ENCODE measurements at places on chromosomes 3 and 15.

DNA sequence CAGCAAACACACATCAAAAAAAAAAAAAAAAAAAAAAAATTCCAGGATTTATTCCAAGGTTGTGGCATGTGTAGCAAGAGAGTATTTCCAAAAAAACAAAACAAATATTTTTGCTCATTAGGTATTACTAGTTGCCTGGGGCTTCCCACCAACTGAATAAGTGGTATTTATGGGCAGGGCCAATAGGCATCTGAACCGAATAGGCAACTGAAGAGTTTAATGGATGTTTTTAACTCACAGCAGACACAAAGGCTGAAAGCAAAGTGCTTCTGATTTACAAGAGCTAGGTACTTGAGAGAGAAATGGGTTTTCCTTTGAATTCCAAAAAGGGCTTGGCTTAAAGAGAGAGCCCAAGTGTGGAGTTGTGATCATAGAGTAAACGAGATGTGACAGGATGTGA is 21.4 kb downstream of the EIF4E3 start:
- no peak for DNase-seq

- no peak for DNase-seq
Measured at GRCh38 chr15:36313736-36314280, 265.6 kb upstream of the CDIN1 start.

- no peak for DNase-seq
Measured at GRCh38 chr15:43776101-43776717, 557 bp downstream of the ELL3 start.

DNA sequence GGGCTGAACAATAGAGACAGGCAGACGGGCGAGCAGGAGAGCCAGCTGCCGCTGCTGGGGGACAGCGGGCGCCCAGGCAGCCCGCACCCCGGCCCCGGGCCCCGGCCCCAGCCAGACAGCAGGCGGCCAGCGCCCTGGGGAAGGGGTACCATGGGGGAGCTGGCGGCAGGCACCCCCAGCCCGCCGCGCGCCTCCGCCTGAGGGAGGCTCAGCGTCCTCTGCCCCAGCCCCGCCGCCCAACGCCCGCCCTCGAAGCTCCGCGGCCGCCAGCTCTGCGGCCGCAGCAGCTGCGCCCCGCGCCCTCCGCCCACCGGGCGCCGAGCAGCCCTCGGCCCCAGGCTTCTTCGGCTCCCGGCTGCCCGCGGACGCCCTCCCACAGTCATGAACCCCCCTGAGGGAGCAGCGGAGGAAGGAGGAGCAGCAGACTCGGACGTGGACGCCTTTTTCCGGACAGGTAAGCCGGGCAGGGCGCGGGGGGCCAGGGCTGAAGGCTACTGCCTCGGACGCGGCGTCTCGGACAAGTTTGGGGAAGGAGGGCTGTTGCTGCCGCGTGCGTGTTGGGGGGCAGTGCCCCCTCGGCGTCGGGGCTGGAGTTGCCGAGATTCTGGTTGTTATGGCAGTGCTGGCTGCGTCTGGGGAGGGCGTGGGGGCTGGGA is 41.6 kb upstream of the ROPN1 start:
- peak; percentile 37 for DNase-seq

DNA sequence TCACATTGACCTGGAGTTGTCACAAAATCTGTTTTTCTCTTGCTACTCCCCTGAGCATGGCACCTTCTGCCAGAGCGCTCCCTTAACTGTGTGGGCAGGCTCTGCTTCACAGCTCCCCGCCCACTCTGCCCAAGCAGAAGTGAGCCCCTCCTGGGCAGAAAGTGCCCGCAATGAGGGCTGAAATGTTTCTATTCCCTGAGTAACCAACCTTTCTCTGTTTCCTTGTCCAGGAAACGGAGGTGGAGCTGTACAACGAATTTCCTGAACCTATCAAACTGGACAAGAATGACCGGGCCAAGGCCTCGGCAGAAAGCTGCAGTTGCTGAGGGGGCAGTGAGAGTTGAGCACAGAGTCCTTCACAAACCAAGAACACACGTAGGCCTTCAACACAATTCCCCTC is 66.3 kb upstream of the ACAD9 start:
- no peak for DNase-seq
